Activated T-helper 1 cell treated with anti-CD3 and anti-CD28 coated beads, Interleukin-2, amount 50 U/mL, for 16 hours (primary cell): ENCODE measurements at places on chromosomes 5 and 9.

DNA sequence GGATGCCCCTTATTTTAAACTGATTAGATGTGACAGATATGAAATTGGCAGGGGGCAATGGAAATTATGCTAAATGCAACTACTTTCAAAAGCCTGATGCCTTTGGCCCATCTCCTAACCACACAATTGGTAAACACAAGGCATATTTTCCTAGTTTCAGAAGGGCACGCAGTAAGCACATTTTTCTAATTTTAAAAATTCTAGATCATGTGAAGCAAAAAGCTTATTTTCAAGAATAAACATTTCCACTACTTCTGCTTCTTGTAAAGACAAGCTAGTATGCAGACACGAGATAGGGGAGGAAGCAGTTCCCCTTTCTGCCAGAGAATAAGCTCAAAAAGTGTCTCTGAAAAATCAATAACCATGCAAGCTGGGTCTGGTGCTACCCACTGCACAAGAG lies 67.7 kb downstream of the ABCA1 start:
- no peak for DNase-seq

DNA sequence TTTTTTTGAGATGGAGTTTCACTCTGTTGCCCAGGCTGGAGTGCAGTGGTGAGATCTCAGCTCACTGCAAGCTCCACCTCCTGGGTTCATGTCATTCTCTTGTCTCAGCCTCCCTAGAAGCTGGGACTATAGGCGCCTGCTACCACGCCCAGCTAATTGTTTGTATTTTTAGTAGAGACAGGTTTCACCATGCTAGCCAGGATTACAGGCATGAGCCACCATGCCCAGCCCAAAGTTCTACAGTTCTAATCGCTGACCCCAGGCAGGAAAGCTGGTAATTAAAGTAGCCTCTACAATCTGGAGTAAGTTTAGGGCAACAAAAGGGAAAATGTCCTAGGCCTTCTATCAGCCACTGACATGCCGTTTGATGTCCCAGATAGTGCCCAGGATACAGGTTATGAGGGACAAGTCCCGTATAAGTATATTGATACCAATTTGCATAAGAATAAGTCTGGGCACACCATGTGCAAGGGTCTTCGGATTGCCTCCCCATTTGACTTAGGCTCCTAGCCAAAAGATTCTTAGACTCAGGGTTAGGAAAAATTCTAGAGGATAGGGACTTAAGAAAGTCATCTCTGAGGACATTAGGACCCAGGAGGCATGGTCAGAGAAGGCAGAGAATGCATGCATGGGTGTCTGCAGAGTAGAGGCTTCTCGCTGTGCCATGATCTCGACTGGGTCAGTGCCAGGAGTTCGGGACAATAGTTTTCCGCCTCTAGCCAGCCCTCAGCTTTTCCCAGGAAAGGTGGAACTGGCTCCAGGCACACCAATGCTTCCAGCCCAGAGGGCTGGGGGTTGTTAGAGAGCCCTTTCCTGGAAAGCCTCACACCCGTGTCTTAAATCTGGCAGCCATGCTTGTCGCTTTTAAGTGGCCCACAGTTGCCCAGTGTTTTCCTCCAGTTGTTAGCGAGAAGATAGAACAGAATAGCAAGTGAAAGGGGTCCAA lies 1111.1 kb downstream of the TAF11L14 start:
- no peak for DNase-seq

DNA sequence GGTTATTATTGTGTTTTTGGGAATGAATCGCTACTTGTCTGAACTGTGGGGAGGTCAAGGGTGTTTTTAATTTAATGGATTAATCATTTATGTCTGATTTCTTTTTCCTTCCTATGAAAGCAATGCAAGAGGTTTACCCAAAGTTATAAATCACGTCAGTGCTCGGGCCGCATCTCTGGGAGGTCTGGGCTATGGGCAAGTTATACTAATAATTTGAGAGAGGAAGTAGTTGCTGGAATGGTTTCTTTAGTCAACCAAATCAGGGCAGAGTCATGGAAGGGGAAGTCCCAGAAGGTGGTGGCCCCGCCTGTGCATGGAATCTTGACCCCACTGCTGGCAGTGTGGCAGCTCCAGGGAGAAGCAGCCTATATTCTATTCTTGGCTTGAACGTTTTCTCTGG lies 180.2 kb downstream of the HSPA4 start:
- no peak for DNase-seq

- no peak for DNase-seq
Measured at GRCh38 chr9:87564111-87564510, 66.4 kb downstream of the DAPK1 start.

- no peak for DNase-seq
Measured at GRCh38 chr9:2120926-2121689, 106.0 kb downstream of the SMARCA2 start.

- no peak for DNase-seq
Measured at GRCh38 chr5:14383923-14384322, 197.7 kb upstream of the OTULINL start.

- DNase-seq, result no peak
Measured at GRCh38 chr5:128202320-128202719, 118.8 kb downstream of the SLC12A2 start.

DNA sequence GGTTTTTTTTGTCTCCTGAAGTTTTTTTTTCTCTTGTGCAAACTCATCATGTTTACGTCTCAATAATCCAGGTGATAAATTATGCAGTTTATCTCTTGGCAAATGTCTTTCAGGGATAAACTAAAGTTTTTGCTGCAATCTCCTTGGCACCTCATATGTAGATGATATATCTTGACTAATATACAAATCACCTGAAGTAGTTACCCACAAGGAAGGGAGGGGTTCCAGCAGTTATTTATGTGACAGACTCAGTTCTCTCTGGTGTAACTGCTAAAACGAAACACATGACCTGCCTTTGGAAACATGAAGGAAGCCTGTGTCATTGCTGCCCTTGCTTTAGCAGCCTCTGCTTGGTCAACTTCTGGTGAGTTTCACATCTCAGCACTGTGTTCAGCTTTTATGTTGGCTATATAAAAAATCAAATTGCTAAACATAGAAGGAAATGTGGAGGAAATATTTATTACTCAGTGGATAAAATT lies 39.3 kb upstream of the KIAA1958 start:
- DNase-seq, result no peak

DNA sequence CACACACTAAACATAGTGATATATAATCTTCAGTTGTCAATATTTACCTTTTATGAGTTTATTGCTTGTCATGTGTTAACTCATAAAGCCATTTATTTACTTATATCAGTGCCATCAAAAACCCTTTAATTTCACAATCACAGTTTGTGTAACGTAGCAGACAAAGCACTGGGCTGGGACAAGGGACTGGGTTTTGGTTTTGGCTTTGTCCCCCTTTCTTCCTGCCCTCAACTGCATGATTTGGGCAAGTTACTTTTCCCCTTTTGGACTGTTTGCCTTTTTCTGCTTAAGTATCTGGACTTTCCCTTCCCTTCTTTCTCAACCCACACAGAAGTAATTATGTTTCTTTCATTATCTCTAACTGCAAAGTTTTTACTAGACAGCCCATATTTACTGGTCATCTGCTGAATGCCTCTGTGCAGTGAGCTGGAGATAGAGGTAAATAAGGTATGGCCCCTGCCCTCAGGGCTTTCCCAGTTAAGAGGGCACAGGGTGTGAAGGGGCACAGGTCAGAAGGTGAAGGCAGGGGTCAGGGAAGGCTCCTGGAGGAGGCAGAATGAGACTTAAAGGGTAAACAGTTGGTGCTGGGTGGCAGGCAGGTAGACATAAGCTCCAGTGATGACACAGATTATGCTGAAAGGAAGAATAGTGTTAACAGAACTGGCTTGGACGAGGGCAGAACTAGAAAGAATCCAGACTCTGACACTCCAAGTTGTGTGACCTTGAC lies 14.8 kb upstream of the NR3C1 start:
- DNase-seq, result no peak

DNA sequence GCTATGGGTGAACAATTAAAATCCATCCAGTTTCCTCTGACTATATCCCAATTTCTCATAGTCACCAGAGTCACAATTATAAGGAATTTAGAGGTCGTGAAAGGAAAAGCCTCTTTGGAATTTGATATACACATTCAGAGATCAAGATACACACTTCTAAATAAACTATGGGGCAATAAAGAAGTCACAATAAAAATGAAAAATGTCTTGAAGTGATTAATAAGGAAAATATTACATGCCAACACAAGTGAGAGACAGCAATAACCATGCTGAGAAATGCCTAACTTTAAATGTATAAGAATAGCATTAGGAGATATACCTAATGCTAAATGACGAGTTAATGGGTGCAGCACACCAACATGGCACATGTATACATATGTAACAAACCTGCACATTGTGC lies 54.9 kb upstream of the ADAMTS19 start:
- no peak for DNase-seq

DNA sequence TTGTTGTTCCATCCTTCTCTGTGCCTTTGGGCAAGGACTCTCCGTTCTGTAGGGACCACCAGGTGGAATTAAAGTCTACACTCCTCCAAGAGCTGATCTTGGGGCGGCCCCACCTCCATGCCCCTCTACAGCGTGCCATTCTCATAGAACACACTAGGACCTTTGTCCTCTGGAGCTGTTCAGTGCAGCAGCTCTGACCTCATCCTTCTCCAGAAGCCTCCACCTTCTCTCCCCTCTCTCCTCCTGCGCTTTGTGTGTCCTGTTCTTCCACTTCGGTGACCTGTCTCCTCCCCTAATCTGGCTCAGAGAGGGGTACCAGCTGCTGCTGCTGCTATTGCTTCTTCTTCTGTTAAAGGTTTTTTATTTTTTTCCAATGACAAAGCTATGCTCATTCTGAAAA lies 1.8 kb upstream of the MACROH2A1 start:
- no peak for DNase-seq

- DNase-seq, result no peak
Measured at GRCh38 chr5:172160506-172160905, 27.5 kb downstream of the STK10 start.

GRCh38 chr5:76688212-76688611 lies 27.7 kb upstream of the F2R start:
- no peak for DNase-seq

DNA sequence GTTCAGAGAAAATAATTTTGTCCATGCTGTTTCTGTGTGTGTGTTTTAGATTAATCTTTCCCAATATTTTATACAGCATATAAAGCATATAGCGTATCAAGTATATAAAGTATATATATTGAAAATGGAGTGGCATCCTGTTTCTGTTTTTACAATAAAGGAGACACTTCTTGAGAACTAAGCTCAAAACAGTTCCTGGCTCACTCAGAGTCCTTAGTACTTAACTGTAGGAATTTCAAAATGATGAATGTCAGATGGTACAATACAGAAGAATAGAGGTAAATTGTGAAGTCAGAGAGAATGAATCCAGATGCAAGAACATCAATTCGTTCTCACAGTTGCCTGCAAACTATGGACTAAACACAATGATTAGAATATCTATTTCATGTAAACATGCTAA lies 68.7 kb upstream of the TAS2R1 start:
- DNase-seq, result no peak

GRCh38 chr5:21776466-21776865 lies 1076.7 kb downstream of the CDH12 start:
- no peak for DNase-seq

DNA sequence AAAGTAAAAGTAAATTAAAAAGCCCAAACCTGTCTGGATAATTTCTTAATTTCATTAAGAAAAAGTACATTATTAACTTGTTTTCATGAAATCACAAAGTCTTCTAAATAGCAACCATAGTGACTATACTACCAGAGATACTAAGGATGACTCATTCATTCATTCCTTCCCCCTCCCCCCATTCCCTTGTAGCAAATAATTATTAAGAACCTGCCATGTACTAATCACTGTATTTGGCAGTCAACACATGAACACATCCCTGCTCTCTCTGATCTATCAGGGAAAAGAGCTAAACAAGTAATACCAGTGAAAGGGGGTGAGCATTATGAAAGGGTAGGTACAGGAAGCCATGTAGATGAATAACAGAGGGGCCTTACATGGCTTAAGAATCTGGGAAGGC lies 203.9 kb downstream of the CWC27 start:
- DNase-seq, result no peak

DNA sequence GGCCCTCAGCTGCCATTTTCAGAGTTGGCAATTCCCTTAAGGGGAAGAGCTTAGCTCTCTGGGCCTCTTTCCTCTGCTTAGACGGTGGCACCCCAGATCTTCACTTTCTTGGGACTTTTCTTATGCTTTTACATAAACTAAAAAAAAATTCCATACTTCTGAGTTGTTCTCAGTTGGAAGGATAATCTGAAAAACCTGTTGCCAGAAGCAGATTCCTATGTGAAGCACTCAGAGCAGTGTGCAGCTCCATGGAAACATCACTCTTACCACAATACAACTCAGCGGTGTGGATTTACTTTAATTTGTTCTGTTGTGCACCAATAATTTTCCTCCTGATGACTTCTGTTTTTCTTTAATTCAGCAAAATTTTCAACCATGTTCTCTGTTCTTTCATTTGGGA lies 44.1 kb upstream of the MROH2B start:
- no peak for DNase-seq

DNA sequence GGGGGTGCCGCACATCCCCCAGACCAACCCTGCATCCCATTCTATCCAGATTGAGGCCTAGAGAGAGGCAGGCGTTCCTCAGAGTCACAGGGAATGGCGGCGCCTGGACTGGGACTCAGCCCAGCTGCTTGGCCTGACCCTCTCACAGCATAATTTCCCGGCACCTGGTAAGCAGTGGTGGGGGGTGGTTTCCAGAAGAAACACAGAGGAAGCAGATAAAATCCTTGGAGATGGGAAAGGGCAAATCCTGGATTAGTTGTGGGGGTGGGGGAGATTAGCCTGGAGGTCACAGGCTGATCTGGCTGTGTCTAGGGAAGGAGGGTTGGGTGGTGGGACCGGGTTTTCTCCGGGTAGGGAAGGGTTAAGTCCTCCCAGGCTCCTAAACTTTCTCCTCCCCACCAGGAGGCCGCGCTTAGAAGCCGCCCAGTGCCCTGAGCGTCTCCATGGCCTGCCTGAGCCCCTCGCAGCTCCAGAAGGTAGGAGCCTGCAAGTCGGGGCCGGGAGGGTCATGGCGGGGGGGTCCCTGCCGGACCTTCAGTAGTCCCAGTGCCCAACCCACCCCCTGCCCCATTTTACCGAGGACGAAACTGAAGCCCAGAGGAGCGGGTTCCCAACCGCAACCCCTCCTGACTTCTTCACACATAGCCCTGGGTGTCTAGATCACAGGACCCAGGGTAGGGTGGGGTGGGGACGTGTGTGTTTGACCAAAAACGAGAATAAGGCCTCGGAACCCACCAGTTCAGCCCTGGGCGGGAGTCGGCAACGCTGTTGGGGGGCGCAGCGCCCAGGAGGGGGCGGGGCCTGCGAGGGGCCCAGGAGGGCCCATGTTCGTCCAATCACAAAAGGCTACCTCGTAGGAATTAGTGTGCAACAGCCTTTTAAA lies 1.3 kb downstream of the PHYHD1 start:
- DNase-seq, result no peak
